ENCODE measurements at places on chromosomes 7 and 10.

DNA sequence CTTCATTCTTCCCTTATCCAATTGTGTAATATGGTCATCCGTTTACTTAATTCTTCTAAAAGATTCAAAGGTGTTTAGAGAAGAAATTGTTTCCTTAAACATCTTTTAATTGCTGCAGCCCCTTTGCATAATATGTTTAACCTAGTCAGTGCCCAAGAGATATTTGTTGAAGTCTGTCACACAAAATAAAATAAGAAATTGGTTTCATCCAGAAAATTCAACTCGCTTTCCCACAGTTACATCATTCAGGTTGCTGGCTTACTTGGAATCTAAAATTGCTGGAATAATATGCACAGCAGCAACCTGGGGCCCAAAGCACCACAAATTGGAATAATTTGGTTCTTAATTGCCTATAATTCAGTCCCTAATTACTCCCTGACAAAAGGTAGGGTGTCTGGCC, 155.1 kb upstream of the ETV1 start:
- no peak for DNase-seq

GRCh38 chr7:39609113-39609934, 14.0 kb upstream of the RALA start:
- DNase-seq = no peak

GRCh38 chr7:127792528-127793342, 140.7 kb downstream of the SND1 start:
- DNase-seq = peak; percentile 40

GRCh38 chr7:50851891-50852290, 69.2 kb upstream of the GRB10 start:
- DNase-seq = no peak

GRCh38 chr7:156638443-156639077, 2.0 kb upstream of the RNF32 start:
- DNase-seq = no peak

DNA sequence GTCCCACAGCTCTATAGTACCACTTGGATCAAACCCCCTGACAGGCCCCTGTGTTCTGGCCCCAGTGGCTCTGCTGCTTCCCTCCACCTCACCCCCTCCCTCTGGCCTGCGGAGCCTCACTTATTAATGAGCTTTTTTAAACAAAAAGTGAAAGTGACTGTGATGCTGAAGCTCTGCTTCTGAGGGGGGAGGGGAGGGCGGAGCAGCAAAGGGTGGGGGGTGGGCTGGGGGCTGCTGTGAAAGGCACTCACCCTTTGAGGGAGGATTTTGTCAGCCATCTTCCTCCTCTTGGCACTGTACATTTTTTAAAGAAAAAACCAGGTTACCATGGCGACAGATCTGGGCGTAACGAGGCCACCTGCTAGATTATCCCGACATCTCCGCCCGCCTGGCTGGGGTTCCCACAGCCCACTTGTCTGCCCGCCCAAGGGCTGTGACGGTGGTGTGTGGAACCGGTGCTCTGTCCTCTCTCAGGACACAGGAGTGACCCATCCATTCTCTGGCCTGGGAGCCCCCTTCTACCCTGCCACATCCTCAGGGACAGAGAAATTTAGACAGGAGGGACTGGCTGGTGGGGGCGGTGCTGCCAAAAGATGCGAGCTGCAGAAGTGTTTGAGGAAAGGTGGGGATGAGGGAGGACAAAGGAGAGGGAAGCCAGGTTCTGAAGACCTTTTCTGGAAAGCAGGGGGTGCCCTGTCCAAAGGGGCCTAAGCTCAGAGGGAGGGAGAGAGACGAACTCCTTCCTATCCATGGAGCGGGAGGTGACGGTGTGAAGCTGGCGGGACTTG, 4.9 kb downstream of the SMARCD3 start:
- DNase-seq = peak; percentile 85

- DNase-seq = no peak
Observed at GRCh38 chr10:121788115-121788514, 139.7 kb downstream of the ATE1 start.

DNA sequence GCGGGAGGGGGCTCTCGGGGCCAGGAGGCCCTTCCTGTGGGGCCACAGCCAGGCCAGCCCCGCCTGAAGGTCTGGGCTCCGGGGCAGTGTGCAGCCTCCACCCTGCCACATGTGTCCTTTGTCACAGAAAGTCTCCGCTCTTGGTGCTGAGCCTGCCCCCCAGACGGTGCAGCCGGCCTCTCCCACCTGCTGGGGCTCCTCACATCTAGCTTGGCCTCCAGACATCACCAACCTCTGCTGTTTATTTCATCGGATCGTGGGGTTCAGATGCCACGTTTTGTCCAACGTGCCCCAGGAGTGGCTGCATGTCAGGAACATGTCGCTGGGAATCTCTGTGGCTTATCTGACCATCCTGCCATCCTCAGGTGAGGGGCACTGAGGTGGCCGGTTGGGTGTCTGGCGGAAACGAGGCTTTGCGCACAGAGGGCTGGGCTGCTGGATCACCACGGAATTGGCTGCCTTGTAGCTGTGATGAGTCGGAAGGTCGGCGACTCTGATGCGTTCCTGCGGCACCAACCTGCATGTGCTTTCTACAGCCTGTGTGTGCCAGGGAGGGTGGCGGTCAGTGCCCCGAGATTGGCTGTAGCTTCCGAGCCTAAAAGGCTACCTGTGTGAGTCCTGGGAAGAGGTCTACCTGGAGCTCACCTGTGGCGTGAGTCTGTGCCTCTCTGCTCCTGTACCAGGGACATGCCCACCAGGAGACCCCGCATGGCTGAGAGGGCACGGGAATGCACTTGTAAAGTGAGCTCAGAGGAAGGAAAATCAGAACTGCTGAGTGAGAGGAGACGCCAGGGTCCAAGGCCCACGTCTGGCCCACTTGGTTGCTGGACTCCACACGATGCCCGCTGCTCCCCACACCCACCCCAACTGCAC, 316.4 kb downstream of the DNAJB6 start:
- no peak for DNase-seq

- no peak for DNase-seq
Observed at GRCh38 chr7:125363873-125364272, 434.2 kb upstream of the POT1 start.

- DNase-seq = no peak
Observed at GRCh38 chr10:86366902-86367151, 232 bp upstream of the GRID1 start.

DNA sequence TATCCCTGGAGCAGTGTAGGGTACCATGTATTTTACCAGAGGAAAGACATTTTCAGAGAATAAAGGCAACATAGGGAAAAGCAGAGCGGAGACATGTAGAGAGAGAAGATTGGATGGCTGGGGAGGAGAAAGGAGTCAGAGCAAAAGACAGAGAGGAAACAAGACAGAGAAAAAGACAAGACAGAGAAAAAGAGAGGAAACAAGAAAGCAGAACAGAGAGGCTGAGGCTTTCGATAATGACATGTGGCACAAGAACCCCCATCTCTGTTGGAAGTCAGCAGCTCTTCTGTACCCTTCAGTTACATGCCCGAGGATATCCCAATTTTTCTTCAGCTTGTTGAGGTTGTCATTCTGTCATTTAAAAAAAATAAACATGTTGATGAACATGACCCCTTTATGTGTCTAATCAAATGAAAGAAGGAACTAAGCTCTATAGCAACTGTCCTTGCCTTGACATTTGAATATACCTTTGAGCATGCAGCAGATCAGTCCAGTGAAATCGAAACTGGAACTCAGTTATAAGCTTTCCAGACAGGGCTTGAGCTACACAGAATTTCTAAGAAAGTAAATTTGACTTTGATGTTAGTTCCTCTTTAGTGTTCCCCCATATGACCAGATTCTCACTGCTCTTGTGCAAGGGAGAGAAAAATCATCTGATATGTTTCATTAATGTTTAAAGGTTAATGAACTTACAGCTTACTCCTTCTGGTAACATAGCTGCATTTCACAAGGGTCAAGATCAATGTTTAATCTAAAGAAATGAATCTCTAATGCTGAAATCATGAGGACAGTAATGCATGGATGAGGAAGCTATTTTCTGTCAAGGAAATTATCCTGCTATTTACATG, 75.1 kb upstream of the SP4 start:
- no peak for DNase-seq

- no peak for DNase-seq
Observed at GRCh38 chr7:38291117-38291647, 17.7 kb upstream of the TARP start.

DNA sequence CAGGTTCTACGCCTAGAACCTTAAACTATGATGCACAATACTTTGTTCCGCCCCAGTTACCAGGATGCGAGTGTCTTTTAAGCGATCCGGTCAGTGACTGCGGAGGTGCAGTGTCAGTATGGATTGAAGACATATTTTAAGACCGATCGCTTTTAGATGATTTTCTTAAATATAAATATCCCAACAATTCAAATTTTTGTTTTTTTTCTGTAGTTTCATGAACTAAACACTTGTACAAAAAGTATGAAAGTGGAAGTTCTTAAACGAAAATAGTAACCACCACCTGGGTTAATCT, 835 bp downstream of the COMMD3 start:
- DNase-seq = no peak

DNA sequence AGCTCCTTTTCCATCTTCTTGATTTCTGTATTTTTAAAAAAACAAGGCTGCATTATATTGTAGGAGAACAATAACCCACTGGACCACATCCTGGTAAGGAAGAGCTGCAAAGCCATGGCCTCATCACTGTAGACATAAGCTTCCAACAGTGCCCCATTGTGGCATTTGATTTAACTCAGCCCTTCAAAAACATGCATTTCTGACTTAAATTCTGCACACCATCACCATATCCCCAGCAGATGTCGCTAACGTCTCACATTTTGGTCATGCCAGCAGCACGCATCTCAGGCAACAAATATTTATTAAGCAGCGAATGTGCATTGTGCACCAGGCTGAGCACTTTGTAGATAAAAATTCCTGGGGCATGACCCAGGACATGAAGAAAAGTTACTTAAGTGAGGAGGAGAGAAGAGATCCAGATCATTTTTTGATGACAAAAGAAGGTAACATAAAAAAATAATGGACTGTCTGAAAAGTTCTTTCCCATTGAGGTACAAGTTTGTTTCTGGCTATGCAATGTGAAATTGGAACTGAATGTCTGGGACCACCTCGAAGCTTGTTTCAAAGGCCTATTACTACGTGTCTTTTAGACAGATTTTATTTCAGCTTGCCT, 164.6 kb upstream of the CDCA7L start:
- peak; percentile 74 for DNase-seq

DNA sequence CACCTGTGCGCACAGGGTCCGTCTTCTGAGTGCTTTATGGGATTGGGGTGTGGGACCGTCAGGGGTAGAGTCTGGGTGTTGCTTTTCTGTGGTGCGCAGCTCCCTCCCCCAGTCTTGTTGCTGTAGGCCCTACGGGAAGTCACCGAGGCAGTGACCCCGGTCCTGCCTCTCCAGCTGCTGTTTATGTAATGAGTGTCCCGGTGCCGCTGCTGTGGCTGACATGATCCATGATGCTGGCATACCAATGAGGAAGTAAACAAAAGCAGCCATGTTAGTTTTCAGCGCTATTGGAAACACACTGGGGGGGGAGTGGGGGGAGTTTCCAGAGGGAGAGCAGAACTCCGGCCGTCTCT, 1.1 kb downstream of the TRIM8 start:
- no peak for DNase-seq

GRCh38 chr10:670038-670437, 19.4 kb downstream of the DIP2C start:
- no peak for DNase-seq

DNA sequence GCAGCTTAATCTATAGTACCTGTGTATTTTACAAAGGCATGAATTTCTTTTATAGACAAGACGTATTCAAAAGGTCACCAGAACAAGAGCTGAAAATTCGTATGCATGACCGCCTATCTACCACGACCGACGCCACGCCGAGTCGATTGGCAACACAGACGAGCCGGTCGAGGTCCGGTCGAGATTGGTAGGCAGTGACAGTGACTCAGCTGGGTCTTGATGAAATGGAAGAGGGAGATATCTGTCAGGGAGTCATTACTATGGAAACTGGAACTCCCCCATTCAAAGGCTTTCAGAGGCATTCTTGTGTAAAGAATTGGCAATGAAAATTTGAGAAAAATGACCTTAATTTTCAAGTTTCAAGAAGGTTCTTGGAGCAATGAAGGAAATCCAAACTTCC, 2.1 kb downstream of the ATP5MK start:
- DNase-seq = no peak

GRCh38 chr10:6409971-6410643, 170.0 kb downstream of the PRKCQ start:
- DNase-seq = no peak

GRCh38 chr7:121084748-121085336, 96.3 kb downstream of the CPED1 start:
- DNase-seq = no peak

GRCh38 chr7:158094046-158094445, 493.6 kb downstream of the PTPRN2 start:
- DNase-seq = no peak

GRCh38 chr7:30853576-30853975, 58.1 kb upstream of the AQP1 start:
- no peak for DNase-seq

GRCh38 chr7:24665564-24666294, 91.5 kb downstream of the GSDME start:
- peak; percentile 51 for DNase-seq

GRCh38 chr7:6258440-6259182, 13.8 kb downstream of the CYTH3 start:
- no peak for DNase-seq

- DNase-seq = no peak
Observed at GRCh38 chr10:124740369-124741280, 3.6 kb downstream of the FAM53B start.

DNA sequence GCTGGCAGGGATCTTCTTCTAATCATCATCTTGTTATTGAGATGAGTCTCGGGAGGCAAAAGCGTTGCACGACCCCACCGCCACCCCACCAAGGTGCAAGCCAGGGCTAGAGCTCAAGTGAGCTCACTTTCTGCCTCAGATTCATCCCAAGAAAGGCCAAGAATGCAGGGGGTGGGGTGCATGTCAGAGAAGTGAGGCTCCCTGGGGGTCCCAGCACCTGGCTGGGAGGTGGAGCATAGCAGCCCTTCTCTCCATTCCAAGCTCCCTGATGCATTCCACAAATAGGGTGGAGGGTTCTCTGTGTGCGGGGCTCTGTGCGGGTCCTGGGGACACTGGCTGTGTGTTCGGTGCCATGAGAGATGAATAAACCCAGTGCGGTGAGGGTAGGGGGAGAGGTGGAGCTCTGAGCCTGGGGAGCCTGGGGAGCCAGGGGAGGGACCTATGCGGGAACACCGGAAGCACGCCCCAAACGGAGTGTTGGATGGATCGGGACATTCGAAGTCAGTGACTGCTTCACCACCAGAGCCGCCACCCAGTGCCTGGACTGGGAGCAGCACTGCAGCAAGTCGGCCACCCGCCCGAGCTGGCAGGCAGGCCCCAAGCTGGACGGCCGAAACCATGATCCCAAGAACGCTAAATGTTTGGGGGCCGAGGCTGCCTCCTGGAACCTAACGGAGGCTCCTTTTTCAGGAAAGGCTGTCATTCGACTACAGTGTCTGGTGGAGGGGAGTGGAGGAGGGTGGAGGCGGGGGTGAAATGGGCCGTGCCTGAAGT, 17.9 kb upstream of the HMX3 start:
- no peak for DNase-seq

DNA sequence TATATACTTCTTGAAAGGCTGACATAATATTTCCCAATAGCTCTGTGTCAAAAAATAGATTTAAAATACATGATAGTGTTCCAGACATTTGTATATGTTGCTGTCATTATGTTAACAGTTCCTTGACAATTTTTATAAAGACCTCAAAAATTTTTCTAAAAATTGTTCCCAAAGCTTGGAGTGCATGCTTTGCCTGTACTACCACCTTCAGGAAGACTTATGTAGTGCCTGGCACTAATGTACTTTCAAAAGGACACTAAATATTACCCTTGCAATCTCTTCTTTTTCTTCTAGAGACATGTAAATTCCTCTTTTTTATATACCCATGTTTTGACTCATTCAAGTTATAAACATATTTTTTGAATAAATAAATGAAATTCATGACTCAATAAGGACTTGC, 48.0 kb upstream of the SP8 start:
- DNase-seq = no peak
